ENCODE measurements at places on chromosomes 1 and 21.

DNA sequence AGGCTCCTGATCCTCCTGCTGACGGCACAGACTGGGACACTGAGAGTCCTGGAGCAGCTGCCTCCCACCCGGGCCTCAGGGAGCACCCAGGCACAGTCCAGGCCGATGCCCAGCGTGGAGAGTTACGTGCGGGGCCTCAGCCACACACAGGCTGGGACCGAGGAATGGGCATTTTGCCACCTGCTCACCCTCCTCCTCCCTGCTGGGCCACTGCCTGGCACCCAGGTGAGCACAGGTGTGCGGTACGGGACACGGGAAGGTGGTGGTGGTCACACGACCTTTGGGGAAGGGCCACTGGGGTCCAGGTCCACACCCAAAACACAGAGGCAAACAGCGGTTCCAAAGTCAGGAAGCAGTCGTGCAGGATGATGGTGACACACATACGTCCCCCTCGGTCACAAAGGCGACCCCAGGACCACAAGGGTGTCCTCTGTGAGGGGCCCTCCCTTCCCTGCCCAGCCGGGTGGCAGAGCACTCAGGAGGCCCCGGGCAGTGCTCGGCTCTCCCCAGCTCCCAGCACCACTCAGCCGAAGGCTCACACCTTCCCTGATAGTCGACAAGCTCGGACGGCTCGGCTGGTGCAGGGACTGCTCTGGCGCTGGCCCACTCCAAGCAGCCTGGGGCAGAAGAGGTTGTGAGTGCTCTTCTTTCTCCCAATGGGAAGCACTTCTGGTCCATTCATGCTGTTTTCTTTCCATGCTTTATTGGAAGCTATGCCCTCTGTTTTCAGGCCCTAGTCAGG lies 14.3 kb downstream of the MORN1 start:
- DNase-seq = no peak

DNA sequence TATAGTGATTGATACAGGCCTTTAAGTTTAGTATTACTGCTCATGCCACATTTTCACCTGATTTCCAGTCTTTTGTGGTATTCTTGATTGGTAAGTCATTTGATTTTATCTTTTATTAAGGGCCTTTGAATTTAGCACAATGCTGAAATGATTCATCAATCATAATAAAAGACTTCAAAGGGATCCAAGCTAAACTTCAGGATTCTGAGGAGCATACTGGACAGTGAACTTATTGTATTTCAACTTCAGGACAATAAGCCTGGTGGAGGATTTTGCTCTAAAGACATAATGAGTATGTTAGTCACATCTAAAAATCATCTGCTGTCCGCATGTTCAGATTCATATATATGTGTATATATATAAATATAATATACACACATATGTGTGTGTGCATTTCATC lies 233.3 kb downstream of the SETD4 start:
- no peak for DNase-seq

DNA sequence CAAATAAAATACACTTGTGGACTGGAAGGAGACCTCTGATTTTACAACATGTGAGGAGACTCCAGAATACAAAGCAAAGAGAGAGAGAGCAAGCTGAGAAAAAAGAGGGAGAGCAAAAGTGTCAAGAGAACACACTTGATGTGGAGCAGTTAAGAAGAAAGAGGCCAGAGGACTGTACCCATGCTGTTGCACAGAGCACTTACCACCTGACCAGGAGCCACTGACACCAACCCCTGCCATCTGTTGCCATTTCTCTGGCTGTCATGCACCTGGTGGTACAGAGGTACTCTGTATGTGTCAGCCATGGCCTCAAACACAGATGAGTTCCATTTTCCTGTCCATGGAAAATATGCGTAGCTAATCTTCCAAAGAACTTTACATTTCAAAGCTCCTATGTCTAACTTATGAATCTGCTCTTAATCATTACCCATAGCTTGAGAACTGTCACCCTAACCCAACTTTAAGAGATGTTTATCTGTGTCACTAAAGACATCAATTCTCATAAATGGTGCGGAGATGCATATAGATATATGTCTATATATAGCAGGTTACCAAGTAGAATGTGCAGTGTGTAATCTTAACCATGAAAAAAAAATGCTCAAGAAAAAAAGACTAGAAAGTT lies 32.8 kb upstream of the ABCD3 start:
- no peak for DNase-seq

DNA sequence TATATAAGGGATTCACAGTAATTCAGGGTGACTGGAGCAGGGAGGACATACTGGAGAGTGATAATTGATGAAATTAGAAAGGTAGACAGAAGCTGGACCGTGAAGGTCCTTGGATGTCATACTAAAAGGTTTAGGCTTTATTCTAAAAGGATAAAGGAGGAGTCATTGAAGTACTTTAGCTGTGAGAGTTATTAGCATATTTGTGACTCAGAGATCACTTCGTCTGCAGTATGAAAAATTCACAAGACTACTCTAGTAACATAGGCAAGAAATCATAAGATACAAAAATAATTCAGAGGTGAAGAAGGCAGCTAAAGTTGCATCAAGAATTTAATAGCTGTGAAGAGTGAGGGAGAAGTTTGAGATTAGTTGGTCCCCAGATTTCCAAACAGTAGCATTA lies 26.3 kb downstream of the KCNA3 start:
- DNase-seq = no peak

- DNase-seq = no peak
These were observed 39.3 kb downstream of the NAV1 start for GRCh38 chr1:201578008-201578888.

- no peak for DNase-seq
These were observed 4.4 kb upstream of the FLVCR1 start for GRCh38 chr1:212853658-212854057.

- no peak for DNase-seq
These were observed 22.4 kb upstream of the BTG2 start for GRCh38 chr1:203282720-203283542.

DNA sequence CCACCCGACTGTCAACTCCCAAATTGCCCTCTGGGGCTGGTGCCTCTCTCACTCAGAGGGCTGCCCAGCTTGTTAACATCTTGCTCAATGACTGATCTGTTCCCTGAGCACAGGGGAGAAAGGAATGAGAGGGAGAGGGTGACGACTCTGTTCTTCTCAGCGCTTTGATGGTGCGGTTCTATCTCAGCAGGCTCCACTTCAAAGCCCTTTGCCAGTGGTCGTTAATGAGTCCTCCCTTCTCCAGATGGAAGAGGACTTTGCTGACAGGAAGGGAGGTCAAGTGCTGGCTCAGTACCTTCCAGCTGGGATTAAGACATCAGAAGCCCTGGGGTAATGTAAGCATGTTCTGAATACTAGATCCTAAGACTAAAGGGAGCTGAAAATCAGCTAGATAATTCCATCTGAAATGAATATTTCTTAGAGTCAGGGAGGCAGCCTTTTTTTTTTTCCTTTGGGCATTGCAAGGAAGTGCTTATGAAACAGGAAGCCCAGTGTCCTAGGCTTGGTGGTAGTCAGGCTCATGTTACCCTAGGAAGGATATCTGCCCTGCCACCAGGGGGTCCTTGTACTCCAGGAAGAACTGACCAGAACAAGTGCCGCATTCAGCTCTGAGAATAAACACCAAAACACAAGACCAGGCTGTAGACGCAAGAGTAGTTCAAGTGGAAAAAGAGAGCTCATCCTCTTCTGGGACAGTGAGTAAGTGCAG lies 4.7 kb downstream of the FMOD start:
- DNase-seq = no peak

DNA sequence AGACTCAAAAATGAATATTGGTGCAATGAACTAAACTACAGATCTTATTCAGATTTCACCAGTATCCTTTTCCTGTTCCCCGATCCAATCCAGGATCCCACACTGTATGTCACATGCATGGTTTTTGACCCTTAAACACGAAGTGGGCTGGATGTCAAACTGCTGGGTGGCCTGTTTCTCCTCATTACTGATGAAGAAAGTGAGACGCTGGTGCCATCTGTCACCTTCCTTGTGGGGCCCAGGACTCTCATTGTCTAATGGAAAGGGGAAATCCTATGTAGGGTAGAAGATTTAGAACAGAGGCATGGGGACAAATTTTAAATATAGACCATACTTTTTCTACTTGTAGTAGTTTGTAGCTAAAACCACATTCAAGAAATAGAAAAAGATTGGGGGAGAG lies 56.2 kb downstream of the DISC1 start:
- no peak for DNase-seq

DNA sequence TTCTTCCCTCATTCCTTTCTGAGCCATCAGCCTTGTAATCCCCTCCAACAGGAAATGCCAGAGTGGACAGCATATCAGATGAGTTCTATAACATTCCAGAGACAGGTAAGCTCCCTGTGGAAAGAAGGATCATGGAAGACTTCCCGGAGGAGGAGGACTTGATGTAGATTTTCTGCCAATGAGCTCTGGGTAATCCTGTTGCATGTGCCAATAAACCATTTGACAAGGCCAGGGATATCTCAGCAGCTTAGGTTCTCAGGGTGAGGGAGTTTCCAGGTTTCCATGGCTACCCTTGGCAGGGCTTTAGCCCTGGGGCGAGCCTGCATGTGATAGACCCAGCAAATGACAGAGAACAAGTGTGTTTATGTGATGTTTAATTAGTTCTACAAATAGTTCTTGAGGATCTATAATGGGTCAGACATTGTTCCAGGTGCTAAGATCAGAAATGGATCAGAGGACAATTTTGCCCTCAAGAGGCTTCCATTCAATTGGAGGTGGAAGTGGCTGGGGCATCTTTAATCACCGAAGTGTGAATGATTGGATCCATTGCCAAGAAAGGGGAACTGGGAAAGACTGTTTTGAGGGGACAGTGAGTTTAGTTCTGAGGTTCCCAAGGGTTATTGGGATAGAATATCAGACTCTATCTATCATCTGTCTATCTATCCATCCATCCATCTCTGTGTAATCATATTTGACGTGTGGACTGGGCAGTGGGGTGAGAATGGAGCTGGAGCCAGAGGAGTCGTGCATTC lies 6.9 kb downstream of the PLA2G5 start:
- no peak for DNase-seq

- DNase-seq = no peak
These were observed 37.4 kb downstream of the PTP4A2 start for GRCh38 chr1:31900790-31901189.

- DNase-seq = no peak
These were observed 147.7 kb downstream of the HUNK start for GRCh38 chr21:32020564-32020963.

DNA sequence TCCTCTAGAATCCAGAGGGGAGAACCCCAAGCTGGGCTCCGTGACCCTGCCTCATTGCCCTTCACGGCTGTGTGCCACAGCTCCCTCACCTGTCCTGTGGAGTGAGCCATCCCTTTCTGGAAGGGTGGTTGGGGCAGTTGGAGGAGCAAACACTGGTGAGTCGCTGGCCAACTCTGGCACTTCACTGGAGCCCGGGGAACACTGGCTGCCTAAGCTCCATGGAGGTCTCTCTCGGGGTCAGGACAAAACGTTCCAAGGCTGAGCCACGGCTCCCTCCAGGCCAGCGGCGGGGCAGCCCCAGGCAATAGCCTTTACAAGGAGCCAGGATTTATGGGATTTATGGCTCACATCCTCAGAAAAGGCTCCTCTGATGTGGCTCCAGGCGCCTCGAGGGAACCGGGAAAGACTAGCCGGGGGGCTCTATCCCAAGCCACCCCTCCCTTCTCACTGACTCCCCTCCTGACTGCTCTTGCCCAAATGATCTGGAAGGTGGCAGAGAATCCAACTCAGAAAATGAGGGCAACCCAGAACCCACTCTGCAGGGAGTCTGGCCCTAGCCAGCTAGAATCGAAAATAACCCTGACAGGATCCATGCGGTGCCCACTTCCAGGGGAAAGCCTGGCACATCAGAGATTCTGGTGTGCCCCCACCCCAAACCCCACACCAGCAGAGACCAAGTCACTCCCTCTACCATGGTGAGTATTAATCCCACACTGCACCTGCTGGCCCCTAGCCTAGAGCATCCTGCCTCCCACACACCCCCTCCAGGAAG lies 75.2 kb downstream of the GLIS1 start:
- no peak for DNase-seq

GRCh38 chr21:43913928-43914327 lies 48.9 kb downstream of the AGPAT3 start:
- no peak for DNase-seq

GRCh38 chr1:230901671-230902070 lies 33.4 kb upstream of the C1orf198 start:
- DNase-seq = no peak
